Adipocyte (in vitro differentiated cells): ENCODE measurements at places on chromosomes 6 and 20.

- no peak for DNase-seq
Observed at GRCh38 chr6:46850792-46851191, 57.6 kb downstream of the MEP1A start.

DNA sequence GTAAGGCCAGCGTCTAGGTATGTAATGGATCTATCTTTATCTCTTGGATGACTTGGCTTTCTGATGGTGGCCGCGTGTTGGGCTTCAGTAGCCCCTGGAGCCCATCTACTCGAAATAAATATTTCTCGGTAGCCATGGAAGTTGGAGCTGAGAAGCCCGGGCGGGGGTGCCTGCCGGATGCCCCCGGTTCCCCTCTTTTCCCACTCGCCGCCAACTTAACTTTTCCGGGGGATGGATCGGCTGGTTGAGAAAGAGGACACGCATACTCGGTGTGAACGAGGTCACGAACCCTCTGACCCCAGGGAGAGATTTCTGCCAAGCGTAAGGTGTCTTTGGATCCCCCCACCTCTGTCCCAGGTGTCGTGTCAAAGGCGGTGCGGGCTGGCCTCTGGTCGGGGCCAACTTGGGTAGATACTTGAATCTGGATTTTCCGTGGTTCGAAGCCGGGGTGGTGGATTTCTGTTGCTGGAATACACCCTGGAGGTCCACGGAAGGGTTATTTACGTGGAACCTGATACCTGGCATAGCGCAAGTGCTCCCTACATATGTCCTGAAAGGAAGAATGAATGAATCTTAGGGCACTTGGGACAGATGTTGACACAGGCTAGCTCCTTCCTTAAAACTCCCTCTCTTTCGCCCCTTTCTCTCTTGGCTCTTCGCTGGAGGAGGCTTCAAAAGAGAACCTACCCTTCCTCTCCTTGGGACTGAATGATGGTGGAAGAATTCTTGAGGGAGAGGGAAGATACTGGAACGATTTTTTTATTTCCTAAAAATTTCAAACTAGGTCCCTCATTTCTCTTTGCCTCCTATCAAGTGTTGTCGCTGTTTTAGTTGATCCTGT is 996 bp downstream of the DOK5 start:
- peak; percentile 44 for DNase-seq

DNA sequence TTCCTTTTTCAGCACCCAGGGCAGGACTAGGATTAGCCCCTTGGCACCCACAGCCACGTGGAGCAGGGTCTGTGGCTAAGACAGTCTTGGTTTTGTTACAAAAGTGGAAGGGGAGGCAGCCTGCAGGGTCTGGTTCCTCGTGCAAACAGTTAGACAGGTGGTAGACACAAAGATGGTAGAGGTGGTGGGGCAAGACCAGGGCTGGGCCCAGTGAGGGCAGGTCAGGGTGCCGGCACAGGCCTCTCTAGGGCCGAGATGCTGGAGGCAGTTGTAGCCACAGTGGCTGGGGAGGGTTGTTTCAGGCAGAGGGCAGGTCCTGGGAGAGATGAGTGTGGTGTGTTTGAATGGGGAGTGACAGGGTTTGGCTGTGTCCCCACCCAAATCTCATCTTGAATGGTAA is 161.6 kb downstream of the SMOC2 start:
- DNase-seq, result no peak

DNA sequence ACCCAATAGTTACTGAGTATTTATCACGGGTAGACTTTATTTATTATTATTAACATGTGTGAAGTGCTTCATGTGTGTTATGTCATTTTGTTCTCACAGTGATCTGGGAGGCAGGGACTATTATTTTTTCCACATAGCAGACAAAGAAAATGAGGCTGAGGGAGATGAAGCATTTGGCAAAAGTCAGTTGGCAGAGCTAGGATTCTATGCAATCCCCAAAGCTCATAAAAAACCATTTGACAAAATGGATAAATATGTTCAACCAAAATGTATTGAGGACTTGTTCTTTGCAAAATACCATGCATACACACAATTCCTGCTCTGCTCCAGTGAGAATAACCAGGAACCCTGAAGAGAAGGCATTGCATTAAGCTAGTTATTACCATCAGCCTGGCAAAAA is 184.4 kb downstream of the HS3ST5 start:
- DNase-seq, result no peak
